ENCODE measurements at places on chromosomes 2 and 18. TPM values are rescaled to one million over a fixed set of nuclear protein-coding genes. Genes with fewer than 3 reads are reported as not detected.

The SNED1 gene
- 127 TPM for total RNA-seq

The RPIA gene
- 6.8 TPM for total RNA-seq

The POTEC gene
- 0.36 TPM for total RNA-seq

The KLHL14 gene
- not detected for total RNA-seq

The IL1R1 gene
- total RNA-seq: 116 TPM

The FAP gene
- total RNA-seq: 582 TPM

The GPR75 gene
- total RNA-seq: 1.8 TPM

The DNAJC10 gene
- total RNA-seq: 118 TPM

The CD226 gene
- total RNA-seq: 0.36 TPM

The GAL3ST2 gene
- total RNA-seq: 0.36 TPM

The CD302 gene
- total RNA-seq: 14.5 TPM

The CTAGE1 gene
- total RNA-seq: not detected

The SCN2A gene
- 5.0 TPM for total RNA-seq

The NYAP2 gene
- total RNA-seq: under 0.01 TPM

The ALMS1 gene
- total RNA-seq: 22.1 TPM

The TXNDC9 gene
- 75.7 TPM for total RNA-seq

The CARF gene
- total RNA-seq: 13.8 TPM

The RAB6C gene
- total RNA-seq: not detected

The LAMA1 gene
- 8.3 TPM for total RNA-seq

The ALLC gene
- not detected for total RNA-seq

The TSPYL6 gene
- total RNA-seq: not detected

The OTOS gene
- not detected for total RNA-seq
